ENCODE measurements at places on chromosomes 11 and 22.

- no peak for DNase-seq
These were observed 81.6 kb downstream of the MYEOV start for GRCh38 chr11:69375316-69376154.

DNA sequence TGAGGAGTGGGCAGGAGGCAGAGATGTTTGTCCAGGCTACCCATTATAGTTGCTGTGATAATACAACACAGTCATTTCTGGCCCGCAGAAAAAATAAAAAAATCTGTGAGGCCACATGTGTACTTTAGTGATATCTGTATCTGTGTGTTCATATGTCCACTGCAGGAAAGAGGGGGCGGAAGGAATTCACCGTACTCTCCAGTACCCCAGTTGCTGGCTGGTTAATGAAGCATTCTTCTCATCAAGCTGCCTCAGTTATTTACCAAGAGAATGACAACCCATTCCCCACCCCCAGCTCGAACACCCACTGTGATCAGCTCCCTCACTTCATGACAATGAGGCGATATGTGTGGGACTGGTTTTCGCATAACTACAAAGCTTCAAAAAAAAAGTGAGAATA is 309.3 kb downstream of the SOX6 start:
- no peak for DNase-seq

GRCh38 chr11:31801298-31801702 is 9.8 kb downstream of the PAX6 start:
- no peak for DNase-seq

DNA sequence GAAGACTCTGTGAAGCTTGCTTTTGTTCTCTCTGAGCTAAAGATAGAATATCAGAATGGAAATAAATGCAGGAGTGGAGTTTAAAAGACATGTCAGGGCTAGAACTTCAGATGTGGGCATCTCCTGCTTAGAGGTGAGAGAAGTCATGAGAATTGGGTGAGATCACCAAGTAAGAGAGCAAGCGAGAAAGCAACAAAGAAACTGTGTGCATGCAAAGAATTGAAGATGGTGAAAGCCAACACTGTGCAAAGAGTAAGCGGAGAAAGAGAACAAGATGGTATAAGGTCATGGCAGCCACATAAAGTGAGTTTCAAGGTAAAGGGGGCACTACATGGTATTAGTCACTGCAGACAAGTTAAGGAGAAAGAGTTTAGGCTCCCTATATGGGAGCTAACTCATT is 57.3 kb upstream of the SCUBE2 start:
- no peak for DNase-seq

- DNase-seq, result no peak
These were observed 124.0 kb downstream of the ME3 start for GRCh38 chr11:86548271-86548917.

- DNase-seq, result no peak
These were observed 85.0 kb upstream of the PLET1 start for GRCh38 chr11:112345706-112346105.

- no peak for DNase-seq
These were observed 37.5 kb upstream of the STK33 start for GRCh38 chr11:8631395-8632118.

- no peak for DNase-seq
These were observed 9.4 kb upstream of the POU2F3 start for GRCh38 chr11:120230433-120231071.

DNA sequence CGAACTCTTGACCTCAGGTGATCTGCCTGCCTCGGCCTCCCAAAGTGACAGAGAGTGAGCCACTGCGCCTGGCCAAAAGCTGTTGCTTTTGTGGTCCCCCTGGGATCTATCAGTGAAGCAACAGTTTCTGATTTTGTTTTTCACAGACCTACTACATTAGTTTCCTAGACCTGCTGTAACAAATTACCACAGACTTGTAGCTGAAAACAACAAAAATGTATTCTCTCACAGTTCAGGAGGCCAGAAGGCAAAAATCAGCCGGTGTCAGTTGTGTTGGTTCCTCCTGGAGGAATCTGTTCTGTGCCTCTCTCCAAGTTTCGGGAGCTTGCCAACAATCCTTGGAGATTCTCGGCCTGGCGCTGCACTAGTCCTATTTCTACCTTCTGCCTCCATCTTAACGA is 8.5 kb upstream of the SLC35C1 start:
- no peak for DNase-seq

DNA sequence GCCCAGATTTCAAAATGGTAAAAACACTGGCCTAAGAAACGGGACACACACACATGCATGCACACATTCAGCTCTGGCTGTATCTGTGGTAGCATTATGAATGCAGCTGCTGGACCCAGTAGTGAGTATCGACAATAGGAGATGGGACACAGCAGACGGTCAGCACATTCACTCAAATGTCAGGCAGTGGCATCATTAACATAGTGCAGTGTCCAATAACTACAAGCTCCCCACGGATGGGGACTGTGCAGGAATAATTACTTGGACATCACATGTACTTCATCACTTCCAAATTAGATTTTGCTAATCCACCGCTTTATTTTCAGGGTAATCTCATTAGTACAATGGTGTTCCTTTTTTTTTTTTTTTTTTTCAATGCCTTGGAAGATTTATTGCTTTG is 109.5 kb downstream of the FANCF start:
- no peak for DNase-seq

GRCh38 chr22:24330636-24331035 is 60.0 kb downstream of the SPECC1L start:
- no peak for DNase-seq

DNA sequence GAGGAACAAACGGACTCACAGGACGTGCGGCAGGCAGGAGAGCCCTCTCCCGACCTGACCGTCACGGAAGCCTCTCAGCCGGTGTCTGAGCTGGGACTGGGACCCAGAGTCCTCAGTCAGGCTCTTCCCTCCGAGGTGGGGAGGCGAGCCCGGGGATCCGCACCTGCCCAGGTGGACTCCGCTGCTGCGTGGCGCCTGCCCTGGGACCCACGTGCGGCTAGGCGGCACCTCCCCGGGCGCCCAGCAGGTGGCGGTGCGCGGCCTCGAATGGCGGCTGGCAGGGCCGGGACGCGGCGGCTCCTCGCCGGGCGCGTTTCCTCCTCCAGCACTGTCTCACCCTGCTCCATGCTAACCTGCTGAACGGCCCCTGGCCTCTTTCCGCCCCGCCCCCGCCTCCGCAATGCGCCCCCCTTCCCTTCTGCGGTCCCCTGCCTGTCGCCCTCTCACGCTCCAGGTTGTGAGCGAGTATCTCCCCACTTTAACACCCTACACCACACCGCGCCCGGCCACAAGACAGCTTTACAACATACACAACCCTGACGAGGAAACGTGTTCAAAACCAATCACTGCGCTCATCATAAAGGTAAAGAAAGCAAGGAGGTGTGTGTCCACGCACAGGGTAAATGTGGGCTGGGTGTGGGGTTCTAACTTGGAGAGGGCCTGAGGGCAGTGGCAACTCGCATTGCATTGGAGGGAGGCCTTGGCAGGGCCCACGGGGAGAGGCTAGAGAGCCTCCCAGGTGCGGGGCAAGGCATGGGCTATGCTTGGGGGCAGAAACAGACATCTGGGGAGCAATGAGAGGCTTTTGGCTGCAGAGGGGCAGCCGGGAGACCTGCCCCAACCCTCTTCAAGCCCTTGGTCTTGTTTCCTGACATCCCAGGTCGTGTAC is 25.9 kb upstream of the ATXN10 start:
- DNase-seq, result peak; percentile 61

DNA sequence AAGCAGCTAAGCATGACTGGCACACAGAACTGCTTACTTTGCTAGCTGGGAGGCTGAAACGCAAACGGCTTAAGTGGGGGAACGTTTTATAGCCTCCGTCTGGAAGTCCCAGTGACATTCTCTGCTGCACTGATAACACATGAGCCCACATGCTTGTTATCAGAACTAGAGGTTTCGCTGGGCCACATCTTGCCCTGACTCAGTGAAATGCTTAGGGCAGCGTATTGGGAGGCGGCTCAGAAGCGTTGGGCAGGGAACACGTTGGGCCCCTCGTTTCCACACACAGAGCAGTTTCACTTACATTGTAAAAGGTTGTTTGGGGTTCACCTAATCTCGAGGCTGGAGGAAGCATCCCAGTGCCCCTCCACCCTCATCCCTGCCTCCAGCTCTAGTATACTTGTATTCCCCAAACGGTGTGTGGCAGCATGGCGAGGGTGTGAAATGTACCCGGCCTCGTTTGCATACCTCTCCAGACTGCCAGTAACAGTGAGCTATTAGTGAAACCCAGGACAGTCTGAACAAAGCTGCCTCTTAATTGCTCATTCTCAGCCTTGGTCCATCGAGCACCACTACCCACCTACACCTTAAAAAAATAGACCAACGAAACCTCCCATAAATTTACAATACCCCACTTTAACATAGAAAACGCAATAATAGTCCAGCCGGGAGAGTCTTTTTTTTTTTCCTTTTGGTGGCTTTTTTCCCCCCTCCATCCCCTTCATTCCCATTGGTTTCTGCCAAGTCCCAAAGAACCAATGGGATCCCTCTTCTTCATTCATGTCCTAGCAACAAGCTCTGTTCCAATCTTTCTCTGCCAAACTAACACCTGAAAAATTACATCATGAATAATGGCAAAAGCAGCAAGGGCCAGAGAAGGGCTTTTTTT is 218.8 kb upstream of the SORL1-AS1 start:
- no peak for DNase-seq

GRCh38 chr22:36117053-36117554 is 43.5 kb downstream of the APOL3 start:
- DNase-seq, result no peak

- no peak for DNase-seq
These were observed 164.6 kb downstream of the MN1 start for GRCh38 chr22:27636716-27637508.

DNA sequence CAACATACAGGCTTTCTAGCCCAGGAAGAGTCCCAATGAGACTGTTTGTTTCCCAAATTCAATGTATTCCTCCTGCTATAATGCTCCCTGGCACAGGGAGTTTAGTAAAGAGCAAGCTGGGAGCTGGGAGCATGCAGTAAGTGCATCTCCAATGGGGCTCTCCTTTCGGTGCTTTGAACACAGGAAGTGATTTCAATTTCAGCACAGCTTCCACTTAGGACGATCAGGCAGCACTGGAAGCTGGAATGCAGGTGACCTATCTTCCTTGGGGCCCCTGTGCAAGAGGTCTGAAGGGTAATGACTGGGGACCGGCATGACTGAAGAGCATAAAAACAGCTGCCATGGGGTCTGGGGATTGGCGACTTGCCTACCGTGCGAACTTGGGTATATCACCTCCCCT is 76.0 kb downstream of the LARGE1 start:
- no peak for DNase-seq

GRCh38 chr11:126336138-126336541 is 19.3 kb upstream of the ST3GAL4 start:
- DNase-seq, result no peak

GRCh38 chr11:57341250-57341808 is 3.2 kb downstream of the P2RX3 start:
- no peak for DNase-seq

GRCh38 chr22:41256254-41257253 is 15.8 kb upstream of the CHADL start:
- DNase-seq, result no peak

DNA sequence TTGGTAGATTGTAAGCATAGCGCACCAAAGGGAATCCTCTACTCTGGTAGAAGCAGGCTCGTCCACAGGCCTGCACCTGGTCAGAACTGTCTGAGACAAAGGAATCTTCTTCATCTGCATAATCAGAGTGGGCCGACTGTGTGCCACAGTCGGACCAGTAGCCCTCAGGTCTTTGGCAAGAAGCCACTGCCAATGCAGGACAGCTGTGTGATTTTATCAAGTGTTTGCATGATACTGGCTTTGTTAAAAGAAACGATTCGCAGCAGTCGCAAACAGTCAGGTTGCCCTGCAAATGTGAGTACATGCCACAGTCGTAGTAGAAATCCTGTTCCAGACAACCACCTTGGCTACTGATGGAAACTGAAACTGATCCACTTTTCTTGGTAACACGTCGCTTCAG is 4.9 kb upstream of the CCDC34 start:
- DNase-seq, result no peak

DNA sequence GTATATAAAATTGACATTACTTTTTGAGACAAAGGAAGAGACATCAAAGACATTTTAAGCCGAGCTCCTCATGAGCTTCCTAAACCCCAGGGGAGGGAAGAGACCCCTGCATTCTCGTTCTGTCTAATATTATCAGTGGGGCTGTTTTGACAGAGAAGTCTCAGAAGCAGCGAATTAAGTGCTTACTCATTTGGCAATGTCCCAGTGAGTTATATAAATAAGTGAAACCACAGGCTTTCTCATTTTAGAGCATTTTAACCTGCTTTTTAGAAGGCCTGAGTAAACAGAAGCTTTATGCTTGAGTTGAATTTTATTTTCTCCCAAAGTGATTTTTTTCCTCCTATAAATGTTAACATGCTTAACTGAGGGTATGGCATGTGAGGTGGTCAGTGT is 23.2 kb upstream of the C1QTNF4 start:
- no peak for DNase-seq

DNA sequence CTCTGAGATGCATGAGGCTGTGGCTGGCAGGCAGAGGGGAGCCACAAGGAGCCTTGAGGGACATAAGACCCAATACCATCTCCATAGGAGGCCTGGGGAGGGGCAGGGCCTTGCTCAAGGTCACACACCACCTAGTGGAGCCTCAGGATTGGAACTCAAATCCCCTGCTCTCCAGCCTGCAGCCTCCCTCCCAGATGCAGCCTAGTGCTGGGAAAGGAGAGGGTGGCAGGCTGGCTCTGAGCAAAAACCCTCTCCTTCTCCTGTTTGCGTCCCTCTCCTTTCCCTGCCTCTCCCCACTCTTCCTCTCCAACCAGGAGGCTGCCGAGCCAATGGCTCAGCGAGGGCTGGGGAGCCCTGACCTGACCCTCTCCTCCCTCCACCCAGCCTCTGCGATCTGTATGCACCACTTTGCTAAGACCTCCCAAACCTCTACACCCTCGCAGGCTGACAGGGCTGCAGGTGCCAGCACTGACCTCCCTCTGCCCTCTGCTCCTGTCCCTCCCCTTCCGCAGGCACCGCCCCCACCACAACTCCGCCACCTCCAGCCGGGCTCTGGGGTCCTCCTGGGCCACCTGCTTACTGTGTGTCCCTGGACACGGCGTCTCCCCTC is 14.7 kb downstream of the IGLL1 start:
- no peak for DNase-seq

GRCh38 chr22:17407643-17408042 is 38.4 kb downstream of the CECR2 start:
- no peak for DNase-seq

GRCh38 chr11:27293515-27294417 is 69.2 kb downstream of the CCDC34 start:
- no peak for DNase-seq

DNA sequence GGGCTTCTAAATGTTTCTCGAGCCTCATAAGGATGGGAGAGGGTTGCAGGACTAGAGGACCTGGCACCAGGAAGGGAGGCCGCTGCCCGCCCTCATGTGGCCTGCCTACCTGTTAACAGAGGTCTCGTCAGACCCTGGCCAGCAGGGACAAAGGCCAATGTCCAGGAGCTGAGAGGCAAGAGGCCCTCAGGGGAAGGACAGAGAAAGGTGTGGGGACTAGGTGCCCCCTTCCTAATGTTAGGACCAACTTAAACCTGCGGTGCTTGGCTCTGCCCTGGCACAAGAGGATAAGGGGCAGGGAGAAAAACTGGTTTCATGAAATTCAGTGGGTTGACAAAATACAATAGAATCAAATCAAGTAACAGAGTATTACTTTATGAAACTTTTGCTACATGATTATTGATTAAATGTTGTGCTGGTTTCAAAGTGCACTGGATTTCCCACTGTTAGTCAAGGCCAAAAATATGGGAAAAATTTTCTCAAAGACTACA is 20.0 kb upstream of the SYT12 start:
- no peak for DNase-seq

GRCh38 chr22:25101501-25101900 is 98.2 kb upstream of the CRYBB3 start:
- DNase-seq, result no peak
